HAP-1 (cell line): ENCODE measurements at places on chromosomes 7 and 10.

DNA sequence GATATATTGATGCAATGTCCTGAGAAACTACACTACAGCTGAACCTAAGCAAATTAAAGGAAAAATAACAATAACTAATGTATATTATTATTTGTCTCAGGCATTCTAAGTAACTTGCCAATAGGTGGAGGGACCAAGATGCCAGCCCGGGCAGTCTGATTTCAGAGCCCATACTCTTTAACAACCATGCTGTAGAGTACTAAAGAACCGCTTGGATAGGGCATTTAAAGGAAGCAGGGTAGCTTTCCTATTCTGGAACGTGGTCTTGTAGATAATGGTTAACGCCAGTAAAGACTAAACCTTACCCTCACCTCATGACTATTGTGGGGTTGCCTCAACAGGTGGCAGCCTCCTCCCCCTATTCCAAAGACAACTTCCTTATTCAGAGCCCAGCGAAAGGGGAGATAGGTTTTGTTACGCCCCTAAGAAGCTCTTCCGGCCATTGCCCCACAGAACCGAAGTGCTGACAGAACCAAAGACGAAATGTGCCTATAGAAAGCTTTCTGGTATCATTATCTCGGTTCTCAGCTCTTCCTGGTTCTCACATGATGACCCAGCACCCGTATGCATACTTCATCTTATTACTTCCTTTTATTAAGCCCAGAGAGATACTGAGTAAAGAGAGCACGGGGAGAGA lies 707 bp upstream of the C1GALT1 start:
- DNase-seq, result no peak

- DNase-seq, result peak; percentile 66
Measured at GRCh38 chr7:47513741-47514241, 68.1 kb downstream of the TNS3 start.

- peak; percentile 79 for DNase-seq
Measured at GRCh38 chr10:89475591-89475998, 59.8 kb downstream of the SLC16A12 start.

GRCh38 chr10:97549587-97550322 lies 22.8 kb upstream of the ANKRD2 start:
- no peak for DNase-seq

GRCh38 chr10:30671026-30671616 lies 41.6 kb upstream of the LYZL2 start:
- peak; percentile 63 for DNase-seq

DNA sequence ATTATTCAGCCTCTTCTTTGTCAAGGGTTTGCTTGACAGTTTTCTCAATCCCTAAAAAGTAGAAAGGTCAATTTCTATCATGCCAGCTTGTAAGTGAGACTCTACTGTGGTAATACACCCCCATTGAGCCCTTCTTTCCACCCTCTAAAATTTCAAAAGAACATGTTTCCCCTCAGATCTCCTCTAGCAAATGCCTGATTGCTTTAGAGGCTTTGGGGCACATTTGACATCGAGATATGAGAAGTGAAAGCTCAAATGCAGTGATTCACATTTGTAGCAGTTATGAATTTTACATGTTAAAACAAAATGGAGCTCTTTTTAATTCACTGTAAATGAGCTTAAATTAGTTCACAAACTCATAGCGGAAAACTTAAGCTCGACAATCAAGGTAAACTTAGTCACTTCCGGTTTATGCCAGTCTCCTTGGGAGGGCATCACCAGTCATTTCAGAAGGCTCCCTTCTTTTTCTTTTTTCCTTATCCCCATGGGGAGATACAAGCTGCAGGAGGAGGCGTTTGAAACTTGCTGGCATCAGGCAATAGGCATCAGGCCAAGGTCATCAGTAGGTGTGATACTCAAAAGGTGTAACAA lies 55.3 kb upstream of the ADO start:
- no peak for DNase-seq

DNA sequence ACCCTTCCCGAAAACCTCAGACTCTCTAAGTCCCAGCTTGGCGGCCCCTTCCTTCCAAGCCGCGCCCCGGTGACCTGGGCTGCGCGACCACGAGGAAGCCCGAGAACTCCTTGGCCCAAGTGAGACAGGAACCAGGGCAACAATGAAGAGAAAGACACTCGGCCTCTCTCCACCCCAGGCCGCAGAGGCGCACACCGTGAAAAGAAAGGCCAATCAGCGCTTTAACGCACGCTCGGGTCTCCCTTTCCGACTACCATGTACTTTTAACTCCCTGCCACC lies 166.4 kb upstream of the PPP1R3A start:
- DNase-seq, result no peak

- DNase-seq, result no peak
Measured at GRCh38 chr7:149415391-149416071, 45.3 kb downstream of the ZNF777 start.

GRCh38 chr10:116029826-116030225 lies 243.2 kb downstream of the GFRA1 start:
- no peak for DNase-seq

GRCh38 chr7:25395976-25396375 lies 167.7 kb upstream of the NPVF start:
- no peak for DNase-seq

DNA sequence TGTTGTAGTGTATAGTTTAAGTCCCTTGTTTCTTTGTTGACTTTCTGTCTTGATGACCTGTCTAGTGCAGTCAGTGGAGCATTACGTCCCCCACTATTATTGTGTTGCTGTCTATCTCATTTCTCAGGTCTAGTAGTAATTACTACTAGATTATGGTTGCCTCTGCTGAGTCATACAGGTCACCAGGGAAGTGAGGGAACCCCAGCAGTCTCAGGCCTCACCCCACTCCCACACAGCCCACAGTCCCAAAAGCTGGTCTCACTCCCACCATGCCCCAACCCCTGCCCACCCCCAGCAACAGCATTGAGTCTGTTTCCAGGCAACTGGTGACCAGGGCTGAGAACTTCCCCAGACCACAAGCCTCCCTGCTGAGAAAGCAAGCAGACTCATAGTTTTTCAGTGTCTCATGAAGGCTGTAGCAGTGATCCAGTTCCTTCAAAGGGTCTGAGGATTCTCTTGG lies 88.0 kb downstream of the PLXDC2 start:
- DNase-seq, result no peak

GRCh38 chr7:30996256-30996655 lies 32.5 kb downstream of the GHRHR start:
- DNase-seq, result no peak

DNA sequence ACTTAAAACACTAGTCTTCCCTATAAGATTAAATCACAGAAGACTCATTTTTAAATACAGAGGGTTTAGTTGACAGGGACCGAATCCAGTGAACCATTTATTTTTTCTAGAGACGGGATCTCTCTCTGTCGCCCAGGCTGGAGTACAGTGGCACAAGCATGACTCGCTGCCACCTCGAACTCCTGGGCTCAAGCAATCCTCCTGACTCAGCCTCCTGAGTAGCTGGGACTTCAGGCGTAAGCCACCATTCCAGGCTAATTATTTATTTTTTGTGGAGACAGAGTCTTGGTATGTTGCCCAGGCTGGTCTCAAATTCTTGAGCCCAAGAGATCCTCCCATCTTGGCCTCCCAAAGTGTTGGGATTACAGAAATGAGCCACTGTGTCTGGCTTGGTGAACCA lies 20.9 kb upstream of the LYZL1 start:
- no peak for DNase-seq
